ENCODE measurements at places on chromosomes 13 and 19.
A peak's percentile ranks its signal among the peaks of the same experiment; 100 is the strongest.

GRCh38 chr19:18000915-18001776 is 6.8 kb upstream of the ARRDC2 start:
- DNase-seq, result peak; percentile 73

GRCh38 chr13:112940236-112940635 is 28.8 kb upstream of the MCF2L start:
- no peak for DNase-seq

GRCh38 chr13:40388617-40389016 is 277.8 kb downstream of the FOXO1 start:
- DNase-seq, result peak; percentile 38

DNA sequence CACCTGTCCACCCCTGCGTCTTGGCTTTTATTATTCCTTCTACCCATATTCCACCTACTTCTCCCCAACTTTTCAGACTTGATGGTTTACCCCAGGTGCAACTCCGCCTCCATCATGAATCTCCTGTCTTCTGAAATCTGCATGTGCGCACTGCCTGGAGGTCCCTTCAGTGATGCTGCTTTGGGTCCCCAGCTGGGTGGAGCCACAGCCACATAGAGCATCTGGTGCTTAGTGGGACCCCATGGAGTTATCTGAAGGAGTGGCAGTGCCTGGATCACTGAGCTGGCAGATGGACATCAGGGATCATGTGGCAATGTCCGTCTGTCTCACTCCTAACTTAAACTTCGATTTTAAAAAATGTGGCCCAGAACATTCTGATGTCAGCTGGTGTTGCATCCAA is 13.5 kb downstream of the ZNF536 start:
- DNase-seq, result no peak

GRCh38 chr13:60379837-60380565 is 17.0 kb upstream of the TDRD3 start:
- no peak for DNase-seq

DNA sequence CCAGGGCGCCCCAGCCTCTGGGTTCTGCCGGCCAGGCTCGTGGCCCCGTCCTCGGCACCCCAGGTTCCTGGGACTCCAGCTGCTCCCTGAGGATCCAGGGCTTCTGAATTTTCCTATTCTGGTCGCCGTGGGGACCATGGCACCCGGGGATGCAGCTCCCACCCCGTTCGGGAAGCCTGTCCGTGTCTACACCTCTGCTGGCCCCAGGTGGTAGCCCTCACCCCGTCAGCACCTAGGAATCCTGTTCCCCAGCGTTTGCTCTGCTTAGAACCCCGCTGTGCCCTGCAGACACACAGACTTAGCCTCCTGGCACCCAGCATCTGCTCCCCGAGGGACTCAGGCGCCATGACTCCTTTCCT is 960 bp downstream of the PPFIA3 start:
- no peak for DNase-seq

DNA sequence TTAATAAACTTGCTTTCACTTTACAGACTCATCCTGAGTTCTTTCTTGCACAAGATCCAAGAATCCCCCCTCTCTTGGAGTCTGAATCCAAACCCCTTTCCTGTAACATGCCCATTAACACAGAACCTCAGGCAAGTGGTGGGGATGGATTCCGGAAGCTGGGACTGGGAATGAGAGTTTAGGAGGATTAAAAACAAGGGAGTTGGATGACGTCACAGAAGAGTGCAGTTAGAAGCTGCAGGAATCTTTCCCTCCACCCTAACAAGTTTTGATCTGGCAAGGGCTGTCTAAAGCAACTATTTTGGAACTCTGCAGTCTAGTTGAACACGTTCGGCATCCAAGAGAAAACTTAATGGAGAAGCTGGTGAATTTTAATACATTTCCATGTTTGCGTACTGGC is 48.2 kb upstream of the PEPD start:
- DNase-seq, result no peak

DNA sequence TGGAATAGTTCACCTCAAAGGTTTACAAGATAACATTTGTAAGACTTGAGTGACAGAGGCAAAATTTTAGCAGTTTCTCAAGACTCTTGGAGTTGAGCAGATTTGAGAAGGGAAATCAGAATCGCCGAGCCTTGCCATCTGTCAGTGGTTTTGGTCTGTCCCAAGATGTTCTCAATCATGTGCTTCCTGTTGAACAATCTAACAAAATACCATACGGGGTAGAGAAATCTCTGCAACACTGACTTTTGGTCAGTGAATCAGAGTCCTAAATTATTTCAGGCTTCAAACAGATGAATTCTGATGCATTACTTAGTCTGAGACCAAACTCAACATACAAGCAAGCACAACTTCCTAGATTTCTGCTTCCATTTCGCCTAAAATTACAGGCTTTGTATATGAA is 3.8 kb downstream of the KCTD12 start:
- DNase-seq, result no peak

DNA sequence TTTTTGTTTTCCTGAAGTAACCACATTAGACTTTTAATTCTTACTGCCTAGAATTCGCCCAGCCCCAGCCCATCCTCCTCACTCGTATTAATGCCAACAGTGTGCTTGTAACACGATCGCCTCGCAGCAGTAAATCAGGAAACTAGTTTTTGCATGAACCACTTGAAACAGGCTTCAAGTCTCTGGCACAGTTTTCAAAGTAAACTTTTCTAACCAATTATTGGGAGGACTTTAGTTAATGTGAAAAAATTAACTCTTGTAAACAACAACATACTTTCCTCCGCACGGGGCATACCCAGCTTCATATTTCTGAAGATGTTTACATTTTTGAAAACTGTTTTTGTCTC is 39.2 kb downstream of the TNFRSF19 start:
- DNase-seq, result no peak

GRCh38 chr13:25778808-25779305 is 273.0 kb downstream of the SHISA2 start:
- no peak for DNase-seq

GRCh38 chr19:31908496-31909225 is 436.7 kb upstream of the ZNF507 start:
- no peak for DNase-seq

GRCh38 chr19:6779206-6779605 is 6.7 kb downstream of the VAV1 start:
- no peak for DNase-seq

- no peak for DNase-seq
Measured at GRCh38 chr13:21069561-21070004, 8.2 kb upstream of the LATS2 start.

DNA sequence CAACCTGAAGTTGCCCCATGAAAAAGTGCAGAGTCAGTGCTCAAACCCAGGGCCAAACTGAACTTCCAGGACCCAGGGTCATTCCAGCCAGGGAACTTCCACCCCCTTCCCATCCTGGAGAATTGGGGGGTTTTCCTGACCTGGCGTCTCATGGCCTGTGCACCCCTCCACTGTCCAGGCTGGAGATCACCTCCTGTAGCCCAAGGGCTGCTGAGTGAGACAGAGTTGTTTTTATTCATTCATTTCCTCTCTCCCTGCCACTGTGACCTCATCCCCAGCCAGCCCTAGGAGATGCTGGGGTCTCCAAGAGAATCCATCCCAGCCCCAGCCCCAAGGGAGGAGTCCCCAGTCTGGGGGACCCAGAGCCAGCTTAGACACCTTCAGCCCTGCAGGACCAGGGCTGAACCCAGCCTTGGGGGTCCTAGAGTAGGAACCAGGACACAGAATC is 4.2 kb downstream of the FCHO1 start:
- DNase-seq, result no peak

DNA sequence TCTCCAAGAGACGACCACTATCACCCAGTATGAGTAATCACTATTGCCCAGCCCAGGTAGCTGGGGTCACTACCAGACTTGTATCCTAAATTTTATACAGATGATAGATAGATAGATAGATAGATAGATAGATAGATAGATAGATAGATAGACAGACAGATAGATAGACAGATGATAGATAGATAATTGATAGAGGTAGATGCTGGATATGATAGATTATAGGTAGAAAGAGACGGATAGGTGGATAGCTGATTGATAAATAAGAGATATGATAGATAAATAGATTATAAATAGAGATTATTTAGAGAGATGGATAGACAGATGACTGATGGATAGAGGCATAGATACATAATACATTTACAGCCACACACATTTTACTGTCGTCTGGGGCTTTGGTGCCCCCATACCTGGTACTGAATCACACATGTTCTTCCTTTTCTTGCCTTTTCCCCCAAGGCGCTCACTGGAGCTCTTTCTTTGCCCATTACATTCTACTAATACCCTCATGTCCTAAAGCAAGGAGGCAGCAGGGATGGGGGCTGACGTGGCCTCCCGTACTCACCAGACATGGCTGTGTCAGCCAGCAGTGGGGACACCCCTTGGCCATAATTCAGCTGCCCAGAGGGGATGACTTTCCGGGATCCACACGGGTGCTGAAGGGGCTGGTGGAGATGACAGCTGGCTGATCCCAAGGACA is 44.6 kb upstream of the CCNE1 start:
- DNase-seq, result no peak

GRCh38 chr13:112905990-112906641 is 62.9 kb upstream of the MCF2L start:
- no peak for DNase-seq

DNA sequence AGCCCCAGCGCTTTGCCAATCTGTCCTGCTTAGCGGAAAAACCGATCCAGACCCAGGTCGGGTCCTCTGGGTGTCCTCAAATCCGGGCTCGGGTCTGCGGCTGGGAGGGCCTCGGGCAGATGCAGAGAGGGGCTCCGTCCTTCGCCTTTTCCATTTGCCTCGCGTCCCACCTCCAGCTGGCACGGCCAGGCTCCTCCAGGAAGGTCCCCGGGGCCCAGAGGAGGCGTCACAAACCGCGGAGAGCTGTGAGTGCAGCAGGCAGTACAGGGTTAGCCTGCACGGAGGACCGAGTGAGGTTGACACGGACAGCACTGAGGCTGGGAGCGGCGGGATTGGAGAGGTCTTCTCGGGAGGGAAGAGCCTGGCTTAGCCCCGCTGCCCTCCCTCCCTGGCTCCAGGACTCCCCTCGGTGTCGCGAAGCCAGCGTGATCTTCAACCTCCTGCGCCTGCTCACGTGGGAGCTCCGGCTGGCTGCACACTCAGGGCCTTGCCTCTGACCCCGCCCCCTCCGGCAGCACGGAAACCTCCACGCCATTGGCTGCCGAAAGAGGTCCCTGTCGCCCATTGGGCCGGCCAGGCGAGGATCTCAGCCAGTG is 2.8 kb upstream of the IFNL2 start:
- no peak for DNase-seq
